ENCODE measurements at places on chromosomes 2 and 18.

DNA sequence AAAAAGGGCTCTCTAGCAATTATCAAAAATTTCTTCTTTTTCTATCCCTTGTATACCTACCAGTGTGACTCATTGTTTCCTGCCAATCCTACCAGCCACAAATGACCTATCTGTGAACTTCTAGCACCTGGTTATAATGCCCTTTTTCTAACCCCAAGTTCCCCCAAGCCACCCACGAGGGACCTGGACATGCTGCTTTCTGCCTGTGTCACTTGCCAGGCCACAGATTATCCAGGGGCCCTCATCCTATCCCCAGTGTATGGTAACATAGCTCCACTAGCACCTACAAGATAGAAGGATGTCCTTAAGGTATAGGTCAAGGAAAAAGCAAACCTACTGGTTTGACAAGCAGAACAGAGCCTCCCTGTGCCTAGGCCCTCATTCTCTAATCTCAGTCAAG is 26.8 kb downstream of the AAK1 start:
- no peak for DNase-seq

- DNase-seq = no peak
Observed at GRCh38 chr2:15498554-15498953, 62.6 kb downstream of the NBAS start.

GRCh38 chr18:70149616-70150301 is 55.7 kb downstream of the RTTN start:
- no peak for DNase-seq

DNA sequence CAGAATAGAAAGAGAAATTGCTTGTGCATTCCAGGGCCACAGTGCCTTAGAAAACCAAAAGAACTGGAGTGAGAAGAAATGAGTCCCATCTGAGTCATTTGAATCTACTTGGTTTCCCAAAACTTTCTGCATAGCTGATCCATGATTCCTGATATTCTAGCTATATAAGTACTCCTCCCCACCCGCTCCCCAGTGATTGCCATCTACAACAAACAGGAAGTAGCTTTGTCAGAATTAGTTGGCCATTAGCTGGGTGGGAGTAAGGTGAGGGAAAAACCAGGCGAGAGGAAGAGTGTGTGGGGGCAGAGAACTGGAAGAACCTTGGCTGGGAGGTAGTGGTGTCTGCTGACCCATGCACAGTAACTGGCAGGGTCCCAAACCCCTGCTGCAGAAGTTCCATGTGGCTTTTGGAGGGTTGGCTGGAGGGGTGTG is 122.1 kb downstream of the ACAA2 start:
- DNase-seq = no peak

DNA sequence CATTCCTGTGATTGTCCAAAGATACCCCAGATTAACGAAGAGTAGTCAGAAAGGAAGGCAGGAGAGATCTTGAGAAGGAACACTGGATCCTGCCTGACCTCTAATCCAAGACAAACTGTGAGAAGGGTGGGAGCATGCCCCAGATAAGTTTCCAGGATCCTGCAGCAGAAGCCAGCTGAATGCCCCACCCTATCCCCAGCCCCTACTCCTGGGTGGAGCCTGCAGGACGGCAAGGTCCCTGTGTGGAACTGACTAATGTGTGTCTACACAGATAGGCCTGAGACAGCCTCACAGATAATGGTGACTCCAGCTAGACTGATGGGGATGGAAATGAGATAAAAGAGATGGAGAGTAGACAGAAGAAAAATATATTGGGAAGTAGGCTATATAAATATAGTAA is 174.3 kb downstream of the PDE1A start:
- DNase-seq = no peak
